ENCODE measurements at places on chromosomes 7 and 10. TPM values are rescaled to one million over a fixed set of nuclear protein-coding genes. Genes with fewer than 3 reads are reported as not detected.
A peak's percentile ranks its signal among the peaks of the same experiment; 100 is the strongest.

Gene FAM20C
- total RNA-seq, result 0.29 TPM

DNA sequence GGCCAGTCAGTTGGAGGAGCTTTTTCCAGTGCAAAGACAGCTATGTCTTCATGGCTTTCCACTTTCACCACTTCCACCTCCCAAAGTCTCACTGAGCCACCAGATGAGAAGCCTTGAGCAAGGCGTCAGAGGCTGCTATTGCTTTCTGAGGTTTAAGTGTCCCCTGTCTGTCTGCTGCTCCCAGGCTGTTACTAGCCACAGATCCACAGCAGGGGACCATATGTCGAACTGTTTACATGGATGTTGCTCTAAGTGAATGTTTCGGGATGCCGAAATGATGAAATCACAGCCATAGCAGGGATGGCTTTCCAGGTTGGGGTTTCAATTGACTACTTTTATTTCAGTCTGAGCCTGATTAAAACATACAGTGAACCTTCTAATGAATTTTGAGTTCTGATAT is 88.5 kb downstream of the AVL9 start:
- H3K27me3 ChIP-seq, result no peaks in the 10 kb centered on the region
- peaks cover 15% of the 10 kb centered on the region for H3K4me1 ChIP-seq
- no peak overlapping the region for H3K27ac ChIP-seq

Gene VENTX
- not detected for total RNA-seq

GRCh38 chr10:43208147-43209073 is 58.5 kb downstream of the RASGEF1A start:
- H3K27ac ChIP-seq, result no peak overlapping the region
- H3K36me3 ChIP-seq, result no peaks in the 10 kb centered on the region
- peaks cover 4% of the 10 kb centered on the region for H3K4me1 ChIP-seq
- H3K4me3 ChIP-seq, result no peak overlapping the region

Gene KNDC1
- total RNA-seq, result 0.07 TPM

DNA sequence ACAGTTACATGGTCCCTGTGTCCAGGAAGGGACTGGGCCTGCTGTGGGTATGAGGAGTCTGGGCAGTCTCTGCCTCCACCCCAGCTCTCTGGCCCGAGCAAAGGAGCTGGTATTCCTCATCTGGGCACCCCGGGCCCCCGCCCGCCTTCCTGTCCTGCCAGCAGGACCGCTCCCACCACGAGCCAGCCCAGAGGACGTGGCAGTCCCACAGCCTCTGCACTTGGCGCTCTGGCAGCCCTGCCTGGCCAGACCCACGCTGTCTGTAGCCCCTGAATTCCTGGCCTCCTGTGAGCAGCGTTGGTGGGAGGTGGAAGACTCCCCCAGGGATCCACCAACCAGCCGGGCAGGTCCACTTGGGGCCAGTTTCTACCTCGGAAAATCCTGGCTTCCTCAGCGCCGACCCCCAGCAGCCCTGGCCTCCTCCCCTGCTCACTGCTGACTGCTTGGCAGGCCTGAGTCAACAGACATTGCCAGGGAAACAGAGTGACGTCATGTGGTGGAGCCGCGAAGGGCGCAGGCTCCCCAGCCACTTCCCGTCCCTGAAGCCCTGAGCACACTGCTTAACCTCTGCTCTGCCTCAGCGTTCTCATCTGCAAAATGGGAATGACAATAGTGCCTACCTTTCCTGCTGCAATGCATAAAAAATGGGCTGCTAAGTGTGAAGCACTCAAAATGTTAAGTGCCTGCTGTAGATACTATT is 21.6 kb upstream of the LIMK1 start:
- peak; percentile 61 for DNase-seq
- no peaks in the 10 kb centered on the region for H3K36me3 ChIP-seq
- H3K27me3 ChIP-seq, result peaks cover 6% of the 10 kb centered on the region
- peak overlapping the region; percentile 81 for H3K27ac ChIP-seq
- peaks cover 5% of the 10 kb centered on the region for H3K4me1 ChIP-seq
- H3K4me3 ChIP-seq, result no peak overlapping the region
